ENCODE measurements at places on chromosomes 12 and 14.

DNA sequence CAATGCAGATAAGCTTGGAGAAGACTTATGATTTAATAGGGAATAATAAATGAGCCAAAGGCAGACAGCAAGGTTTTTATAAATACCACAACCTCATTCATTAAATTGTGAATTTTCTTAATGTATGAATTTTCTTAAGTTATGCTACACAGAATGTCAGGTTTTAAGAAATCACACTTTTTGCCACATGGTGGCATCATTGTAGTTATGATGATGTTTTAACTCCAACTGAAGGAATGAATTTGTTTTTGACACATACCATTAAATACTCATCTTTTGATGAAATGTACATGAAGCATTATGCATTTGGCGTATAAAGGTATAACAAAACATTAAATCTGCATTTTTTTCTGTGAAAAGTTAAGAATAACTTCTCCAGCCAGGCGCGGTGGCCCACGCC is 524.1 kb upstream of the FBXO33 start:
- DNase-seq: no peak

- no peak for DNase-seq
These were observed 152.1 kb downstream of the ADGRD1 start for GRCh38 chr12:131105736-131106348.

- no peak for DNase-seq
These were observed 168.6 kb downstream of the CPNE8 start for GRCh38 chr12:38736821-38737220.

- no peak for DNase-seq
These were observed 22.5 kb downstream of the TESC start for GRCh38 chr12:117076410-117077372.

DNA sequence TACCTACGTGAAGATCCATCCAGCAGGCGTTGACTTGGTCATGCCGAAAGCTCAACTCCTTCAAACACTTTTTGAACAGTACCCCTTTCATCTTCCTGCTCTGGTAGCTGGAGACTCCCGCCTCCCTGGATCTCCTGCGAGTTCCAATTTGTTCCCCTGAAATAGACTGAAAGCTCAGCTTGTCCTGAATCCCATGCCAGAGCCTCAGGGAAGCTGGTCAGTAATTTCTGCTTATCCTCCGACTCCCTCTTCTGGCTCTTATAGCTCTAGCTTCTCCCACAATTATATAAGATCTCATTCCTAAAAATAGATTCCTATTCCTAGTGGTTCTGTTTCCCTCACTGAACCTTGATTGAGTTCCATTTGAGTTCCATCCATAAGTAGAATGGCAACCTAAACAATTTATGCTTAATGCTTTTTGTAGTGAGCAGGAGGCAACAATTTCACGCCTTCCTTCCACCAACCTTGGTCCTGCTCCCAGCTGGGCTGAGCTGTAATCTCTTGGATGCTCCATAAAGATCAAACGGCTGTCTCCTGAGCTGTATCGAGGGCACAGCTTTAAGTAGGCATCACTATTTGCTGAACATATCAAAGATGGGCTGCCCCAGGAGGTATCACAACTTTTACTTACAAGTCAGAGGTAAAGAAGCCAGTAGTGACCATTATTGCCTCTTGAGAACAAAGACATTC is 8.0 kb upstream of the TMEM132C start:
- no peak for DNase-seq

DNA sequence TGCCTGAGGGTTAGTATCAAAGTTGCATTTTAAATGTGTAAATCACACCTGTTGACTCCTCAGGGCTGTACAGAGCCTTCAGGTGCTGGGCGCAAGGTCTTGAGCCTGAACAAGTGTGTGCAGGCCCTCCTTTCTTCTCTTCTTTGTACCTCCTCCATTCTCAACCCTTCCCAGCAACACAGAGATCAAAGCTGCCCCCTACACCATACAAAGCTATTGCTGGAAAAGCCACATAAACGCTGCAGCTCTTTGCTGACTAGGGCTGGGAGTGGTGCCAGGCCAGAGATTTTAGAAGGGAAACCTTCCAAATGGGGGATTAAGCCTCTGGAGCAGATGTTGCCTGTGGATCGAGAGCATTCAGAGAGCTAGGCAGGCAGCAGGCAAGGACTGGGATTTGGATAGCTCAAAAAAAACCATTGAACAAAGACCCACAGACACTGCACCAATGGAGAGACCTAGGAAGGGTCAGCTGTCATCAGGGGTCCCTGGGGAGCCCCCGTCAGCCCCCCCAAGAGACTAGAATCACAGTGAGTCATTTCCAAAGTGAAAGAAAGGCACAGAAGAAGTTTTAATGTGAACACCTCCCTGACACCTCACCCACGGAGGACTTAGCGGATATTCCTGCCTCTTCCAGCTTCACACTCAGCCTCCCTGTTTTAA is 18.2 kb upstream of the SUSD6 start:
- DNase-seq: peak; percentile 87

GRCh38 chr14:103521951-103522563 is 573 bp downstream of the CKB start:
- DNase-seq: no peak

GRCh38 chr12:24904871-24905270 is 44.0 kb downstream of the BCAT1 start:
- DNase-seq: no peak

GRCh38 chr12:6644903-6645302 is 2.3 kb downstream of the ACRBP start:
- peak; percentile 49 for DNase-seq

- no peak for DNase-seq
These were observed 55.3 kb upstream of the STON2 start for GRCh38 chr14:81455390-81455789.

DNA sequence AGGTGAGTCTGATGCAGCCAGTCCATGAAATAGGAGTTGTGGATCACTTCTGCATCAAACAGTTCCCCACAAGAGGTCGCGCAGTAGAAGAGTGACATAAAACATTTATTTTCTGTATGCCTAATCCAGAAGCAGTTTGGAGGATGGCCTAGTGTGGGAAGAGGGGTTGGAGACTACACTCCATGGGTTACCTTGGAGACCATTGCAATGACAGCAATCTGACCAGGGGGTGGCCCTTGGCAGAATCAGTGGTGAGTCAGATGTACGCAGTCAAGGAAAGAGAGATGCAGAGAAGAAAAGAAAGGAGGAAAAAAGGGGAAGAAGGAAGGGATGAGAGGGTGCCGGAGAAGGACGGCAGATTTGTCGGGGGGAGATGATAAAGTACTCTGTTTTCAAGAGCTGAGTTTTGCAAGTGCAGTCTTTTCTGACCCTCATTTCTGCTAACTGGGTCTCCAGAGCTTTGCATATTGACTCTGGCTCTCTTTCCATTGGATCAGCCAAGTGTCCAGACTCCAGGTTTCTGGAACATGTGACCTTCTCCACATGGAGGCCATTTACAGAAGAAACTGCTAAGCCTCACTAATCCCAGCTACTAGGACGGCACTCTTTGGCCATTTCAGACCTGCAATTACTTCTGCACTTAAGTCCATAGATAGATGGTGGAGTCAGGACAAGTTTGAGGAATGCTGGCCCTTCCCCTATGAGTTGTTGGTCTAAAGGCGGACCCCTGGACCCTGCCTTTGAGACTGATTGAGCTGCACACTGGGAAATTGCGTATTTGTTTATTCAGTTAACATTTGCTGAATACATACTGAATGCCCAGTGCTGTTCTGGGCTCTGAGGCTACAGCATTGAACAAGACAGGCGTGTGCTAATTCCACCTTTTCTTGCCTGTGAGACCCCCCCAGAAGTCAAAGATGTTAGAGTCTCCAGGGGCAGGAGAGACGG is 424.2 kb downstream of the BCL11B start:
- peak; percentile 11 for DNase-seq

GRCh38 chr12:53743266-53744129 is 8.3 kb downstream of the CISTR start:
- DNase-seq: peak; percentile 68

DNA sequence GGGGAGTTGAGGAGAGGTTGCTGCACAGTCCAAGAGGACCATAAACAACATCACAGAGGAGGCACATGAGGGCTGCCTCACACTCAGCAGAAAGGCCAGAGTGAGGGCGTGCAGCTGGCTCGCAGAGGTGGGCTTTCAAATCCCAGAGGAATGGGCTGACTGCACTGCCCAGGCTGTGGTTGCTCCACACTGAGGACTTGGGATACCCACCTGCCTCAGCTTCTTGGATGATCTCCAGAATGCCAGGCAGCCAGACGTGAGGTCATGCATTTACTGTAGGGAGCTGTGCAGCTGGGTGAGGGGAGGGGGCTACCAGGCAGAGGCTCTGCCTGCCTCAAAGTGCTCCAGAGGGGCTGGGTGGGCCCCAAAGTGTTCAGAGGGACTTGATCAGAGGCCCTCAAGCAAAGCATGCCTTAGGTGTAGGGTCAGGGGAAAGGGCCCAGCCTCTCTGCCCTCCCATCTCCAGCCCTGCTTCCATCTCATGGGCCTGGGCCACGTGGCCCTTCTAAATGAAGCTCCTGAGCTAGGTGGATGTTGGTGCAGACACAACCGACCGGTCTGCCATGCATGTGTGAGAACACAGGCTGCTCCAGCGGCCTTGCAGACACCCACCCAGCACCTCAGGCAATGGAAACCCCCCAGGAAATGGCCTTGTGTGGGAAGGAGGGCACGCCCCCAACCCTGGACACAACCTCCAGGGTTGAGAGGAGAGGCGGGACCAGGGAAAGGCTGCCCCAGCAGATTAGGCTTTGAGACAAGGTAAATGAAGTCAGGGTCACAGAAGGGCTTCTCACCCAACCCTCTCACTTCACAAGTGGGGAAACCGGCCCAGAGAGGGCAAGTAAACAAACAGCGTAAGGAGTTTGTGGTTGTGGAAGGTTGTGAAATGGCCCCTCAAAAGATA is 90.8 kb downstream of the NTF3 start:
- DNase-seq: no peak

GRCh38 chr14:59301354-59301753 is 112.9 kb downstream of the DAAM1 start:
- no peak for DNase-seq

- DNase-seq: no peak
These were observed 15.3 kb downstream of the SPIC start for GRCh38 chr12:101490286-101490920.

DNA sequence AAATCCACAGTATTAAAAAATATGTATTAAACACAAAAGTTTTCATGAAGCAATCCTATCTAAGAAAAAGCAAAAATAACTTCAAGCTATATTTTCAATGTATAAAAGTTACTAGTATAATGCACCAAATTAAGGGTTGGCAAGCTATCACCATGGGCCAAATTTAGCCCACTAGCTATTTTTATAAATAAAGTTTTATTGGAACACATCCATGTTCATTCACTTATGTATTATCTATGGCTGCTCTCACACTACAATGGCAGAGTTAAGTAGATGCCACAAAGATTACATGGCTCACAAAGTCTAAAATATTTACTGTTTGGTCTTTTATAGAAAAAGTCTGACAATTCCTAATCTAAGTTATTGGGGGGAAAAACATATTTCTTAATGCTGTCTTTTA is 17.6 kb downstream of the KLHL28 start:
- no peak for DNase-seq

- DNase-seq: no peak
These were observed 45.6 kb downstream of the UBE3B start for GRCh38 chr12:109523071-109523470.

DNA sequence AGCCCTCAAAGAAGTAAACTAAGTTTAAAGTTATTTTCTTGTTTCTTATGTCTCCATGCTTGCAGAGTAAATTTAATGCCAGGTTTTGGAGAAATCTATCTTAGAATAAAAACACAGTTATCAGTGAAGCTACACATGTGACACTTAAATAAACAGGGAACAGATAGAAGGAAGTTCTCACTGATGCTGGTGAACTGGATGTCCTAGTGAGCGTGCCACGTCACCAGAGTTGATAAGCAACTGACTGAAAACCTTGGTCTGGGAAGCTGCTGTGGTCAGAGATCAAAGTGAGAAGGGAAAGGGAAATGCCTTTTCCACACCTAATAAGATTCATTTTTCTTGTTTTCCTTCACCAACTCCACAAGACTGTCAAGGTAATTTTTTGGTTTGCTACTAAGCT is 74.8 kb upstream of the PCED1B start:
- no peak for DNase-seq

DNA sequence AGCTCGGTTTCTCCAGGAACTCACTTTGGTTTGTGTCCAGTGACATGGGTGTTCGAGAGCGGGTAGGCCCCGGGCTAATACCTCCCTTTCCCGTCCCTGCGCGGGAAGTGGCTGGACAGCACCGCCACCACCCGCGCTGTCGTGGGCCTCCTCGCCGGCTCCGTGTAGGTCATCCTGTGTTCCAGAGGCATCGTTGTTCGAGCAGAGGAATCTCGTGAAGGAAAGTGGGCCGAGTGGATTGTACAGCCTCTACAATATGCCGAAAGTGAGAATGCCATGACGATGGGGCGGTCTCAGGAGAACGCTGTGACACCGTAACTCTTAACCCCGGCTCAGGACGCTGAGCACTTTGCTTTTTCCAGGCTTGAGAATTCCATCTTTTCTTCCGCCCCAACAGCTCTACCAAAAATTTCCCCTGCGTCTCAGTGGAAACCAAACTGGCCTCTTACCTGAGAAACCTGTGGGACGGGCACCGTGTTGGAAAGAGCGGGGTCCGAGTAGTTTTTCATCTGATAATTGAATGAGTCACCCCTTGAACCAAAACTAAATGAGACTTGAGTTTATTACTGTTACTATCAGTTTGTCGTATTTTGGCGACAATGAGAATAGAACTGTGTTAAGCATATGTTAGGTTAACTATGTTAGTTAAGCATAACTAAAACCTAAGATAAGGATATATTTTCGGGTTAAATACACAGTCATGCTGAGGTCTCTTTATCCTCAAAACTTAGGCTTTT is 510 bp downstream of the EIF2S1 start:
- no peak for DNase-seq

GRCh38 chr14:100824091-100824551 is 1.8 kb upstream of the MEG3 start:
- peak; percentile 78 for DNase-seq

DNA sequence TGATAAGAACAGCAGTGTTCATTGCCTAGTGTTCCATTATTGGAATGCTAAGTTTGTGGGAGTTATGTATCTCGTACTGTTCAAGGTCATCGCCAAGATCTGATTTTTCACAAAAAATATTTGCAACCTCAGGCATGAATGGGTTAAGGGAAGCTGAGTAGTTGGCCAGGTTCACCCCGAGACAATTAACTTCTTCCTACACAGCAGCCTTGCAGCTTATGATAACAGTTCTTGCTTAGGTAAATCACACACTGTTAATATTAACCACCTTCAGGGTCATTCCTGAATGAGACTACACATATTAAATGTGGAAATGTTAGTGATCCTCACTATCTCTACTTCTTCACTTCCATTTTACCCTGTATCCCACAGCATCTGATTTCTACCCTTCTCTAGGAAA is 18.0 kb downstream of the FKBP11 start:
- DNase-seq: no peak

- peak; percentile 71 for DNase-seq
These were observed 172.7 kb downstream of the CAND1 start for GRCh38 chr12:67441736-67442346.

GRCh38 chr12:107027636-107028053 is 40.7 kb upstream of the MTERF2 start:
- peak; percentile 87 for DNase-seq

DNA sequence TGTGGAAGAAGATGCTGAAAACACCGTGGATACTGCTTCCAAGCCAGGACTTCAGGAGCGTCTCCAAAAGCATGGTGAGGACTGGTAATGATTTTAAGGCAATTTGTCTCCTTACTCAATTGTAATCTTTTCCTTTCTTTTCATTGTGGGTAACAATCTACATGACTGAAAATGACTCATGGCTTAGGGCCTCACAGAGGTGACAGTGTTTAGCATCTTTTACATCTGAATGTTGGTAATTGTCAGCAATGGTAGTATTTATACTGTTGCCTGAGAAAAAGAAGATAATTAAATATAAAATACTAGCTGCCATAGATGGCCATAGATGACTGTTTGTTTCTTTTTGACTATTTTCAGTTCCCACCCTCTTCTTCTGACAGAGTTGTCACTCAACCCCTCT is 31.6 kb downstream of the TULP3 start:
- no peak for DNase-seq

All from hindlimb muscle (tissue), 1 donor.